ENCODE measurements at places on chromosomes 4 and X.

DNA sequence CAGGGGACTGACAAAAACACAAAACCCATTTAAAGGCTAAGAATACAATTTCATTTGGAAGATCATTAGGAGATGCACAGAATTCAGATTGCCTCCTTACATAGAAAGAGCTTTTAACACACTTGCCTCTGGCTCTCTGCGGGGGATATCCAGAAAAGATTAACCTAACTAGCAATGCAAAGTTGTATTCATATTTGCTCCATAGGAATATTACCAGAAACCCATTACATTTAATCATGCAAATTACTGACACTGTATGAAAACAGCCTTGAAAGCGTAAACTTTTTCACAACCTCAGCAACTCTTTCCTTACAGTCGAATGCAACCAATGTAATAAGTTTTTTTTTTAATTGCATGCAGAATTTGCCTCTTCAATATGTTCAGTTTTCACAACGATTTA lies 1087.3 kb upstream of the PRKX start:
- DNase-seq = no peak

DNA sequence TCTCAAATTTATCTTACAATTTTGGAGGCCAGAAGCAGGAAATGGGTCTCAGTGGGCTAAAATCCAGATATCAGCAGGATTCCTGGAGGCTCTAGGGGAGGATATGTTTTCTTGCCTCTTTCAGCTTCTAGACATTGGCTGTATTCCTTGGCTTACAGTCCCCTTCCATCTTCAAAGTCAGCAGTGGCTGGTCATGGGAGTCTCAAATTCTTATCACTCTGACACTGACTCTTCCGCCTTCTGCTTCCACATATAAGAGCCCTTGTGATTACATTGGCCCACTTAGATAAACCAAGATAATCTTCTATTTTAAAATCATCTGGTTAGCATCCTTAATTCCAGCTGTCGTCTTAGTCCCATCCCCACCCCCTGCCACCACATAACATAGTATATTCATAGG lies 113.0 kb downstream of the PCDH7 start:
- DNase-seq = peak; percentile 16

- no peak for DNase-seq
These were observed 44.6 kb downstream of the CXorf58 start for GRCh38 chrX:23952391-23952790.

DNA sequence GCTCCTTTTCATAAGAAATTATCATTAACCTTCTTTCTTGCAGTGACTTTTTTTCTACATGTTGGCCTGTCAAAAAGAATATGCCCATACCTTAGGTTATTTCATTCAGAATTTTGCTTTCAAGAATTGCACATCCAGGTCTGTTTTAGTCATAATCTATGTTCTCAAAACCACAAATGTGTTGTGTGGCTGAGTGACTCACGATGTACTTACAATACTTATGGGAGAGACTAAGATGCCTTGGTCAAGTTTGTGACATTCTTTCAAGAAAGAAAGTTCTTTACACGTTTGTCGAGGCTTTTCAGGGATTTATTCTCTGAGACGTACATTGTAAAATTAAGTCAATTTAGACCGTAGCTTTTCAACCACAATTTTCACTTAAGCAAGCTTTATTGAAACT lies 396.7 kb downstream of the FSTL5 start:
- DNase-seq = no peak

Measured in NCI-H82 (cell line).